HuH-7 (cell line): ENCODE measurements at places on chromosomes 4 and X.

DNA sequence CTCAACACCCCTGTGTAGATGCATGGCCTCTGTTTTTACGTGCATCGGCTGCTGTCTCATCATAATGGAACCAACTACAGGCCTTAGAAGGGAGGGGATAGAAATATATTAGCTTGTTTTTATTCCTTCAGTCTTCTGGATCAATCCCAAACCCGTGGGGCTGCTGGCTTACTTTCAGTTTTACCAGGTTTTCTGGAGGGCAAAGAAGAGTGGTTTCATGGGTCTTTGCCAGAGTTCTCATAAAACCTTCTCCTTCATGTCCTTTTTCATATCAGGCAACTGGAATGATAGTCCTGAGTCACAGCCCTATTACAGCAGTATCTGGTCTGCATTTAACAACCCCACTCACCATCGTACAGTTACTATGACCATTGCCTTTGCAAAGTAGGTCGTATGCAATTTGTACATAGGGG lies 34.6 kb downstream of the PPP2R2C start:
- no peak for DNase-seq

DNA sequence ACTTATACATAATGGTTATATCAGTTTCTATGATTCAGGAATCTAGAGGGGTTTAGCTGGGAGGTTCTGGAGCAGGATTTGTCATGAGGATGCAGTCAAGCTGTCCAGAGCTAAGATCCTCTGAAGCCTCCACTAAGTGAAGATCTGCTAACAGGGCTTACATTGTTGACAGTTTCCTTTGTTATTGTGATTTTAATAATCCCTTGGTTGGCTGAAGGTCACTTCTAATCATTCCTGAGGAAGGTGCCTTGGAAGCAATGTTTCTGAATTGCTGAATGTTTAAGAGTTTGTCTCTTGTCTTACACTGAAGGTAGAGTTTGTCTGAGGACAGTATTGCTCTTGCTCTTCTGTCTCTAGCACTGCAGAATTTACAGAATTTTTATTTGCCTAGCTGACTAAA lies 41.3 kb downstream of the BANK1 start:
- DNase-seq = no peak

DNA sequence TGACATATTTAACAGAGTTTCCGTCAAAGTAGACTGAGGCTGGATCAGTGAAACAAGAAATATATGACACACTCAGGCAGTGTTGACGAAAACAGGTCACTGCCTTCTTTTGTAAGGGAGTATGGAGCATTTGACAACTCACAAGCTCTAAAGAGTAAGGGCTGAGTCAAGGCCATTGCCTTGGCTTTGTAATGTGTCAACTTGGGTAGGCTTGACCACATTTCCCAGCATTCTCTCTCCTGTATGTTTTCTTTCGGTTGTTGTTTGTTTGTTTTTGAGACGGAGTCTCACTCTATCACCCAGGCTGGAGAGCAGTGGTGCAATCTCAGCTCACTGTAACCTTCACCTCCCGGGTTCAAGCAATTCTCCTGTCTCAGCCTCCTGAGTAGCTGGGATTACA lies 125.0 kb upstream of the MBNL3 start:
- no peak for DNase-seq

DNA sequence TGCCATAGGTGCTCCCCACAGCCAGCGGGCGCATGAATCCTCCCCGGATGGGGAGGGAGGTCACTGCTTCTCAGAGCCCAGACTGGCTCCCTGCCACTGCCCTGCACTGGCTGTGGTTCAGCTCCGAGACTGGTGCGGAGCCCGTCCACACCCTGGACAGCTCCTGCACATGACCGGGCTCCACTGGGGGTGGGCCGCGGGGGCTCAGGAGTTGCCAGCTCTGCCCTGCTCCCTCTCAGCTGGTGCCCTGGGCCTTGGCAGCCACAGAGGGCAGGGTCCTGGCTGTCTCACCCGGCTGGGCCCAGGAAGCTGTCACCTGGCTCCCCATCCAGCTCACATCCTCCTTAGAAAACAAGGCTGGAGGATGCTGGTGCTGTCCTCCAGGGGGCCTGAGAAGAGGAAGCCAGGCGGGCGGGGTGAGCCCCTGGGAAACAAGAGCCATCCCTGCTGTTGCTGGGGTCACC lies 64.9 kb upstream of the ADRA2C start:
- no peak for DNase-seq
